ENCODE measurements at places on chromosomes 3 and 15.
A peak's percentile ranks its signal among the peaks of the same experiment; 100 is the strongest.

DNA sequence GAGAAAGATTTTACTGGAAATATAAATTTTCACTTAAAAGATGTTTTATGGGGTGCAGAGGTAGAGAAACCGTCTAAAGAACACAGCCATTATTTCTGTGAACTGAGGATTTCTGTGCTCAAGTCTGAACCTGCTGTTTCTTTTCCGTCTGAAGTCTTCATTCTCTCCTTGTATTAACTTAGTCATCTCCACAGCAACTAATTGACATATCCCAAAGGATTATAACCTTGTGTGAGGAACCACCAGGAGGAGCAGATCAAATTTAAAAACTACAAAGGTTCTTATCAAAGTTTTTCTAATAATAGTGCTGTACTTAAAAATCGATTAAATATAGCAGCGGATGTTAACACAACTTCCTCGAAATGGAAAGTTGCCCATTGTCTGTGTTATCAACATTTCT, 31.1 kb upstream of the ICE2 start:
- DNase-seq, result no peak

GRCh38 chr15:73941044-73941443, 14.8 kb downstream of the LOXL1 start:
- DNase-seq, result no peak

- DNase-seq, result no peak
These were observed 20.2 kb upstream of the CPOX start for GRCh38 chr3:98613616-98614015.

DNA sequence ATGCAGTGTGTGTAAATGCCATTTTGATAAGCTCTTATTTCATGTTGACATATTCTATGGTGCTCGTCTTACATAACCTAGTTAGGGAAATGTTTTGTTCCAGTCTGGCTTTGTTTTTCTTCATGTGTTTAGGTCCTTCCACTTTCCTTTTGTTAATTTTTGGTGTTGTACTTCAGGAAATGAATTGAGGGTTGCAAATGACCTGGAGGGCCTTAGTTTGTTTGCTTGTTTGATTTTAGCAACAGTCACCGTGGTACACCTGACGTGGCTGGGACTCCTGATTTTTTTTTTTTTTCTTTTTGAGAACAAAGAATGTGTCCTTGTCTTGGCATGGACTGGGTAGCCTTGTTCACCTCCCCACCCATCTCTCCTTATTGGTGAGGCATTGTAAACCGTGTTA, 114.8 kb downstream of the IGF1R start:
- peak; percentile 37 for DNase-seq

GRCh38 chr3:15667484-15667883, 65.9 kb downstream of the BTD start:
- DNase-seq, result no peak

- DNase-seq, result no peak
These were observed 9.0 kb downstream of the ACKR4 start for GRCh38 chr3:132606085-132606484.

Data from Calu3 (cell line).